ENCODE measurements at places on chromosomes 11 and 22.

DNA sequence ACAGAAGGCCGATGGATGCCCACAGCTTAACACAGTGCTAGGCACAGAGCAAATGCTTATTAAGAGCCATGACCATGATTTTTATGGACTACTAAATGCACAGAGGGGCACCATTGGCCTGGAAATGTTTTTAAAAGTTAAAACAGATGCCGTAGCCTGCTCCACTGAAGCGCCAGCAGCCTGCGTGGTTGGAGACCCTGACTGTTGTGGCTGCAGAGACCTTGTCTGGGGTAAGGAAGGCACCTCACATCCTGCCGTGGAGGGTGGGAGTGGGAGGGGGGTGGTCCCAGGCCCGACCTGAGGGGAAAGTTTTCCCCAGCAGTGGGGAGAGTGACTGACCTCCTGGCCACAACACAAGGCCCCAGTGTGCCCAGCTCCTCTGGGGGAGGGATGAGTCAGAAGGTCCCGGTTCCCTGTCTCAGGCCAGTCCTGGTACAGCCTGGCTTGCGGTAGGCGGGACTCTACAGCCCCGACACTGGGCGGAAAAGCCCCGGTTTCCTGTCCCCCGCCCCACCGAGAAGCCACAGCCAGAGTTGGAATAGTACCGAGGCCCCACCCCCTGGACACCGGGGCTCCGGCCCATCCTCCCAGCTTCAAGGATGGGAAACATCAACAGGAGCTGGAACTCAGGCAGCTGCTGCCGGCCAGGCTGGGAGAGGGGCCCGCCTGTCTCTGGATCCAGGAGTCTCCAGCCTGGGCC lies 7.0 kb downstream of the CHST1 start:
- peaks cover 59% of the 10 kb centered on the region for H3K4me1 ChIP-seq
- DNase-seq: no peak
- peaks cover 46% of the 10 kb centered on the region for H3K27me3 ChIP-seq
- H3K27ac ChIP-seq: no peak overlapping the region
- no peaks in the 10 kb centered on the region for H3K36me3 ChIP-seq
- no peak overlapping the region for H3K4me3 ChIP-seq

DNA sequence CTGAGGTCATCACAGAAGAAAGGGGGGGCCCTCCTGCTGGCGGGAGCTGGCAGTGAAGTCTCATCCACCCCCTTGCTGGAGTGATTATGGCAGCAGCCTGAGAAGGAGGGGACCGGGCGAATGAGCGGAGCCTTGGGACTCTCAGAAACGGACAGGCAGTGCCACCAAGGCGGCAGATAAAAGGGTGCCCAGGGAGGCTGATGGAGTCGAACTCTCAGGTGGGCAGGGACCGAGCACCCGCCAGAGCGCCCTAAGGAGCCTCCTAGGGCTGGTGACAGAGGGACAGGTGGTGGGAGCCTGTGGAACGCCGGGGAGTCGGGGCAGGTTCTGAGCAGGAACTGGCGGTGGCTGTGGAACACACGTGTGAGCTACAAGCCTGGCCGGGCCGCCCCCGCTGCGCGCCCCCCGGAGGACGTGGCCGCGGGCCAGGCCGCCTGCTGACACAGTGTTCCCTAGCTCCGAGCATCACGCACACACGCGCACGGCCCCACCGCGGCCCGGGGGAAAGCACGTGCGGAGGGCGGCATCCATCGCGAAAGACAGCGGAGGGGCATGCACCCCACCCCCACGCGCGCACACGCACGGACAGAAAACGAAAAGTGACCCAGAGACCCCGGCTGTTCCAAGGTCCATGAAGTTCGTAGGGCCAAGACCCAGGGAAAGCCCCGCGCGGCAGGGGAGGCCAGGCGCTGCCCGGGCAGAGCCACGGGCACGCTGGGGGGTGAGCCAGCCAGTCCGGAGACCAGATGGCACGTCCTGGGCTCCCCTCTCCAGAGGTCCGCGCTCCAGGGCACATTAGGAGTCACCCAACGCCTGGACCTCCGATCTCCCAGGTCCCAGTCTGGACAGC lies 1.0 kb downstream of the VWCE start:
- H3K27me3 ChIP-seq: peaks cover 17% of the 10 kb centered on the region
- H3K36me3 ChIP-seq: peaks cover 18% of the 10 kb centered on the region
- peak overlapping the region; percentile 90 for H3K4me3 ChIP-seq
- H3K4me1 ChIP-seq: peaks cover 24% of the 10 kb centered on the region

DNA sequence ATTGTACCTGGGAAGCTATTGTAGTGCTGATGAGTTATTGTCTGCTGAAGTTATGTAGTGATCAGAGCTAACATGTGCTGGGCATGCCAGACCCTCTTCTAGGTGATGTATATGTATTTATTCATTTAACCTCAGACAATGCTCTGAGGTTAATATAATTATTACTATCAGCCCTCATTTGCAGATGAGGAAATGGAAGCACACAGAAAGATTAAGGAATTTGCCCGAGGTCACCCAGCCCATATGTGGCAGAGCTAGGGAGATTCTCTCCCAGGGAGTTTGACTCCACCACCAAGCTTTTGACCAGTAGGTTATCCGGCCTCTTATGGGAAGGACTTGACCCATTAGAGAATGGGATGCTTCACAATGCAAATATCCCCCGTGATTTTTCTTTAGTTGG lies 114.2 kb upstream of the NAV2 start:
- H3K27me3 ChIP-seq: no peaks in the 10 kb centered on the region
- H3K4me3 ChIP-seq: no peak overlapping the region
- no peak for DNase-seq
- peaks cover 27% of the 10 kb centered on the region for H3K4me1 ChIP-seq
- H3K36me3 ChIP-seq: no peaks in the 10 kb centered on the region

DNA sequence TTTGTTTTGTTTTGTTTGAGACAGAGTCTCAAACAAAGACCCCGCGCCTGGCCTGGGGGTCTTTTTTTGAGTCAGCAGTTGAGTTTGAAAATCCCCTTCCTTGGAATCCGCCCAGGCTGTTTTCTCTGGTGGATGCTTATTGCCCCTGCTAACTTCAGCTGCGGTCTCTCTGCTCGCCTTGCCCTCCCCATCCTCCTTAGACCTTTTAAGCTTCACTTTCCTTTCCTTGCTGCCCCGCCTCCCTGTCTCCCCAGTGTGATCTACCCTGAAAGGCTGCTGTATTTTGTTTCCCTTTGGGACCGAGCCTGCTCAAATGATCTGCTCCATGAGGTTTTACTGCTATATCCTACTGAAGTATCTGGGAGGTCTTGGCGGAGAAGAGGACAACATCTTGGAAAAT lies 2.5 kb downstream of the USP18 start:
- H3K27ac ChIP-seq: no peak overlapping the region
- no peaks in the 10 kb centered on the region for H3K36me3 ChIP-seq
- H3K4me1 ChIP-seq: peaks cover 4% of the 10 kb centered on the region
- DNase-seq: no peak
- H3K27me3 ChIP-seq: peaks cover 20% of the 10 kb centered on the region

GRCh38 chr22:41768430-41768829 lies 32.0 kb upstream of the CCDC134 start:
- no peaks in the 10 kb centered on the region for H3K36me3 ChIP-seq
- H3K4me1 ChIP-seq: no peaks in the 10 kb centered on the region
- DNase-seq: no peak
- H3K27ac ChIP-seq: no peak overlapping the region

- peaks cover 7% of the 10 kb centered on the region for H3K4me1 ChIP-seq
Observed at GRCh38 chr11:9774591-9775397, 110.9 kb downstream of the SWAP70 start.

- H3K27me3 ChIP-seq: peaks cover 6% of the 10 kb centered on the region
- no peaks in the 10 kb centered on the region for H3K36me3 ChIP-seq
- DNase-seq: no peak
- H3K4me3 ChIP-seq: no peak overlapping the region
Observed at GRCh38 chr11:7143908-7144307, 55.1 kb downstream of the RBMXL2 start.

GRCh38 chr11:14764579-14765527 lies 121.2 kb downstream of the PDE3B start:
- no peak for DNase-seq
- peaks cover 4% of the 10 kb centered on the region for H3K4me1 ChIP-seq
- H3K4me3 ChIP-seq: no peak overlapping the region
- no peaks in the 10 kb centered on the region for H3K36me3 ChIP-seq
- no peaks in the 10 kb centered on the region for H3K27me3 ChIP-seq

GRCh38 chr11:4539603-4540219 lies 5.3 kb upstream of the OR52M1 start:
- H3K4me1 ChIP-seq: no peaks in the 10 kb centered on the region
- no peak overlapping the region for H3K27ac ChIP-seq
- DNase-seq: no peak
- H3K27me3 ChIP-seq: peaks cover 12% of the 10 kb centered on the region
- H3K4me3 ChIP-seq: no peak overlapping the region

DNA sequence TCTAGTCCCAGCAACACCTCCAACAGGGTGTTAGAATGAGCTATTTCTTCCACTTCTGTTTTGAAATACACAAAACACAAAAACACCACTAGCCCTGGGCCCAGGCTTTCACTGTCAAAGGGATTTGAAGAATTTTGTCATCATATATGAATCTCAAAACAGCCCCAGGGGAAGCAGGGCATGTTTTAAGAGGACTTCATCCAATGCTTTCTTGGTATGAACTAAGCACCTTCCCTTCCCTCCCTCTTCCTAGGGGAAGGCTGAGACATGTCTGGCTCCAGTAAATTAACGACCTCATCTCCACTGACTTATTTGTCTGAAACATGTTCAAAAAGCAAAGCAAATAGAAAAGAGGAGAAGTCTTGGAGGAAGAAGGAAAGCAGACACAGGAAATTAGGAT lies 75.7 kb upstream of the INCENP start:
- H3K27me3 ChIP-seq: no peaks in the 10 kb centered on the region
- H3K4me1 ChIP-seq: peaks cover 15% of the 10 kb centered on the region
- no peaks in the 10 kb centered on the region for H3K36me3 ChIP-seq
- DNase-seq: no peak

DNA sequence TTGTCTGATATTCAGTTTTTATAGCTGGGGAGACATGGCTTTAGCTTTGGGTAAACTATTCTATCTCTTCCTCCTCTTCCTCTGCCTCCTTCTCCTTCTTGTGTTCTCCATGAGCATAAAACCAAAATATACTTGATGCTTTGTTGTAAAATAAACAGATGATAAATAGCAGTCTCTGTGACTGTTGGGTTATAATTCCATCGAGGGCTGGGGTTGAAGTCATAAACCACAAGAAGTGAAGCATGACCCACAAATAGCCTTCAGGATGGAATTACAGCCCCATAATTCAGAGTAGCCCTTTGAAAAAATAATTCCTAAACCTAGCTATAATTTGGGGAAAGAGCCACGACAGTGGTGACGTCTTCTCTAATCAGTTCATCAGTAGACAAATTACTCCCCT lies 177.7 kb downstream of the SNX19 start:
- H3K27ac ChIP-seq: no peak overlapping the region
- no peaks in the 10 kb centered on the region for H3K27me3 ChIP-seq
- no peak overlapping the region for H3K4me3 ChIP-seq
- DNase-seq: no peak

- peaks cover under 1% of the 10 kb centered on the region for H3K4me1 ChIP-seq
- H3K27me3 ChIP-seq: no peaks in the 10 kb centered on the region
- no peak for DNase-seq
Observed at GRCh38 chr22:26442086-26442756, 13.2 kb downstream of the ASPHD2 start.

DNA sequence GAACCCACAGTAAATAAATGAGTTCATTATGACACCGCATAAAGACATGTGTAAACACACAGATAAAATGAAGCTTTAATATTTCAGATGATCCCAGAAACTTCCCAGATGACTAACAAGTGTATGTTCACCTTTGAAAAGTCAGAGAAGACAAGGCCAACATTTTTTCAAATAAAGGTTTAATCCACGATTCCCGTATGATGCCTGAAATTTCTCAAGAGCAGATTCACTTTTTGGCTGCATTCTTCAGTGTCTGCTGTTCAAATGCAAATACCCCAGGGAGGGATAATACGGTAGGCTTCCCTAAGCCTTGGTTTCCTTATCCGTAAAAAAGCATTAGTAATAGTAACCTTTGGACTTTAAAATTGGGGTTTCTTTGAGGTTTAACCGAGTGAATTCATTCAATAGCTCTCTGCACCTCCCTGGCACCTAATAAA lies 62.5 kb downstream of the SYTL2 start:
- no peak overlapping the region for H3K27ac ChIP-seq
- H3K27me3 ChIP-seq: peaks cover 5% of the 10 kb centered on the region
- H3K36me3 ChIP-seq: no peaks in the 10 kb centered on the region
- no peak for DNase-seq

DNA sequence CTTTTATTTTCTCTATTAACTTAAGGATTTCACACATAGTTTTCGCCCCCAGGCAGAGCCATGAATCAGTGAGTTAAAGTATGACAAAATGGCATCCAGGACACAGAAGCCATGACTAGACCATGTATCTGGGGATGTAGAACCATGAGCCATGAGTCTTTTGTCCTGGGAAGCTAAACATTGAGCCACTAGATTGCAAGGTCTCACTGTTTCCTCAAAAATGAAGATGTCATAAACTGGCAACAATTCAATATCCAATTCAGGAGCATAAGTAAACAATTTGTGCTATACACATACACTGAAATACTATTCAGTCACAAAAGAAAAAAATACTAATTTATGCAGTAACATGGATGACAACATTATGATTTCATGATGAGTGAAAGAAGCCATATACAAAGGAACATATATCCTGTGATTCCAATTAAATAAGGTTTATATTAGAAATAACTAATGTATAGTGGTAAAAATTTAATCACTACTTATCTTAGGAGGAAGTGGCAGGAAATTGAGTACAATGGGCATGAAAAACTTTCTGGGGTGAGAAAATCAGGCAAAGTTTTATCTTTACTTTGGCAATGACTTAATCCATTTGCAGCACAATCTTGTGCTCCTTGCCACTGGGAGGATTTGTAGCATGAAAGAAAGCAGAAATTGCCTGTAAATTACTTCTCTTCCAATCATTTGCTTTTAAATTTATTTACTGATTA lies 28.5 kb upstream of the CARD16 start:
- no peak overlapping the region for H3K4me3 ChIP-seq
- H3K36me3 ChIP-seq: no peaks in the 10 kb centered on the region
- no peak overlapping the region for H3K27ac ChIP-seq

GRCh38 chr22:40462195-40462984 lies 92.0 kb downstream of the SGSM3 start:
- H3K36me3 ChIP-seq: peaks cover 16% of the 10 kb centered on the region
- no peak overlapping the region for H3K27ac ChIP-seq
- H3K4me1 ChIP-seq: peaks cover 15% of the 10 kb centered on the region
- H3K27me3 ChIP-seq: no peaks in the 10 kb centered on the region
- DNase-seq: no peak
- no peak overlapping the region for H3K4me3 ChIP-seq

- DNase-seq: no peak
- H3K4me3 ChIP-seq: no peak overlapping the region
- H3K4me1 ChIP-seq: peaks cover 12% of the 10 kb centered on the region
- H3K27me3 ChIP-seq: no peaks in the 10 kb centered on the region
Observed at GRCh38 chr11:79362821-79363220, 78.0 kb downstream of the TENM4 start.

All from type B pancreatic cell (in vitro differentiated cells).